ENCODE measurements at places on chromosomes 4 and X.

DNA sequence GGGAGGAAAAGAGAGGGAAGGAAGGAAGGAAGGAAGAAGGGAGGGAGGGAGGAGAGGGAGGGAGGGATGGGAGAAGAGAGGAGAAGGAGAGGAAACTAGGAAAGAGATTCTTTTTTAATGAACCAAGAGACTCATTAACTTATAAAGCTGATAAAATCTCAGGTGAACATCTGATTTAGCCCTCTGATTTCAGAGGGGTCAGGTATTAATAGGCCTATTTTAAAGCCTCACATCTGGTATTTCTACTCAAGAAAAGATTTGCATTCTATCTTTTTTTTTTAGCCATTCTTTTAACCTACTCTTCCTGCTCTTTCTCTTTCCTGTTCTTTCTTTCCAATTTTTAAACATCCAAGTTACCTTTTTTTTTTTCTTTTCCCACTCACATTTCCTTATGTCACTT is 103.3 kb upstream of the CPEB2 start:
- DNase-seq = no peak

DNA sequence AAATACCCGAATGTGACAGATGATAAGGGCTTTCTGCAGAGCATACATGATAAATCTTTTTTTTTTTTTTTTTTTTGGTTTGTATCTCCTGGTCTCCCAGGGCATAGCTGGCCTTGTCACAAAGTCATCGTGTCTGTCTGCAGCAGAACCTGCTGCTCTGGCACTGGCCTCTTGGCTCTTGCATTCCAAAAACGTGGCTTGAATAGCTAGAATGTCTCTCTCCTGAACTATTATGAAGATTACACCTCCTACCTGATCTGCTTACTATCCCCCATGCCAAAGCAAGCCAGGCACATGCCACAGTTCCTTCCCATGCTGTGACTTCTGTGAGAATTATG is 50.4 kb upstream of the SCRG1 start:
- no peak for DNase-seq

- DNase-seq = no peak
These were observed 695 bp downstream of the MTM1 start for GRCh38 chrX:150569155-150569477.

GRCh38 chr4:40547789-40548132 is 81.9 kb downstream of the RBM47 start:
- no peak for DNase-seq

DNA sequence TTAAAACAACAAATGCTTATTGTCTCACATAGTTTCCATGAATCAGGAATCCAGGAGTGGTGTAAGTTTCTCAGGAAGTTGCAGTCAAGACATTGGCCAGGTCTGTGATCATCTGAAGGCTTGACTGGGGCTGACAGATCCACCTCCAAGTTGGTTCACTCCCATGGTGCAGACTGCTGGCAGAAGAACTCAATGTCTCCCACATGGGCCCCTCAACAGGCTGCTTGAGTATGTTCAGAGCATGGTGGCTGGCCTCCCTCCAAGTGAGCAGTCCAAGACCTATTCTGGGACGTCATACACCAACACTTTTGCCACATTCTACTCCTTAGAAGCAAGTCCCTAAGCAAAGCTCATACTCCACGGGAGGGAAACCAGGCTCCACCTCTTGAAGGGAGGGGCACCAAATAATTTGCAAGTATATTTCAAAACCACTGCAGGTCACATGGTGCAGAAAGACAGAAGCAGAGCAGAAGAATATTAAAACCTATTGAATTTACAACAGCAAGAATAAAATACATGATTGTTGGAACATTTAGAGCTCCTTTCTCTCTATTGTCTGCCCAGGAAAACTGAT is 35.3 kb downstream of the LGI2 start:
- no peak for DNase-seq

DNA sequence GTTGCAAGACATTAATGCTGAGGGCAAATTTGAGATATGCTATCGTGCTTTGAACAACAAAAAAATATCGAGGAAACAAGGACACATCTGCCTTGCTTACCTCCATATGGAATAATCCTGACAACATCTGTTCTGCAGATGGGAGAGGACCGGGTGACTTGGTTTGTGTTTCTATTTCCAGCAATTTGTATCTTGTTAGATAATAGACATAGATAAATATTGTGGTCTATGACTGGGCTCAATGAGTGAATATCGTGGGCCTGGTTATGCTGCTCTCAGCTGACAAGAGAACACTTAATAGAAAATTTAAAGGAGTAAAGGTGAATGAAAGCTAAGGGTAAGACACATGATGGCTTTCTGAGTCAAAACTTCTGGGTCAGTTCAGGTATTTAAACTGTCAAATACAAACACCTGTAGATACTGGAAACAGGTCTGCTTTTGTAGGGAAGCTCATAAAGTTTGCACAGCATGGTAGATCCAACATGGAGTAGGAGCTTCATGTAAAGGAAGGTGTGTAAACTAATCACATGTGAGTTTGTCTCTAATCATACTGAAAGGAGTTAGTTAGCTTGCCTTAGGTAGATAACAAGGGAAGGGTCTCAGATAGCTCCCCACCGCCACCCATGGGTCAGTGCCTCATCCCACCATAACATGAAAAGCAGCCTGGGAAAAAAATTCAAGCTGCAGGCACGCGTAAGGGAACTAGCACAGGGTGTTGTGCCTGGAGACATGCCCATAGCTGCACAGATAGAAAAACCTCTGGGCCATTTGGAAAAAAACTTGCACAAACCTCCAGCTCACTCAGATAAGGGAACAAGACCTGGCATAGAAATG is 904.1 kb upstream of the EPHA5 start:
- DNase-seq = no peak

- no peak for DNase-seq
These were observed 62.9 kb downstream of the LRP2BP start for GRCh38 chr4:185332575-185333464.

DNA sequence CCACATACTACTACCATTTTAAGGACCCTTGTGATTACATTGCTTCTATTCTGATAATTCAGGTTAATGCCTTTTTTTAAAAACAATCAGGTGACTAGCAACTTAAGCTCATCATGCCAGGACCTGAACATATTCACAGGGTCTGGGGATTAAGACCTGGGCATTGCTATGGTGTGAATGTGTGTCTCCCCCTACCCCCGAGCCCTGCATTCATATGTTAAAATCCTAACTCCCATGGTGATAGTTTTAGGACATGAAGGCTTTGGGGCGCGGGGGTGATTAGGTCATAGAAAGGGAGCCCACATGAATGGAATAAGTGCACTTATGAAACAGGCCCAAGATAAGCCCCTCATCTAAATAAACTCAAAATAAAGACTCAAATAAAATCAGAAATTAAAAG is 734.4 kb upstream of the PABPC4L start:
- no peak for DNase-seq

DNA sequence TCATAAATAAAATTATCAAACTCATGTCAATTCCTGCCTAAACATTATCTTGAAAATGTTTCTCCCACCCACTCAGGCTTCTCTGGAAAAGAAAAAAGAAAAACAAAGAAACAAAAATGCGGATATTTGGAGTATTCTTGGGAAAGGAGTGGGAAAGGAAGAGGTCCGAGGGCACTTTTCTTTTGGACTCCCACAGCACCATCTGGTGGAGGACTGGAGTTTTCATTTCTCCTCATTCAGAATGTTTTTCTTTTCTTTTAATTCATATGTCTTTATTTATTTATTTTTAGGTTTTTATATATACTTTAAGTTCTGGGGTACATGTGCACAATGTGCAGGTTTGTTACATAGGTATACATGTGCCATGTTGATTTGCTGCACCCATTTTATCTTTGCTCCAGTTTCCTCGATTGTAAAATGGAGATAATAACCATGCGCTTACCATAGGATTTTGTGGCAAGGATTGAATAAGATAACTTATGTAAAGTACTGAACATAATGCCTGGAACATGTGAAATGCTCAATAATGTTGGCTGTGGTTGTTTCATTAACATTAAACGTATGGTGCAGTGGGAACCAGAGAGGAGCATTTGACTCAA is 8.0 kb upstream of the KCNE5 start:
- no peak for DNase-seq

DNA sequence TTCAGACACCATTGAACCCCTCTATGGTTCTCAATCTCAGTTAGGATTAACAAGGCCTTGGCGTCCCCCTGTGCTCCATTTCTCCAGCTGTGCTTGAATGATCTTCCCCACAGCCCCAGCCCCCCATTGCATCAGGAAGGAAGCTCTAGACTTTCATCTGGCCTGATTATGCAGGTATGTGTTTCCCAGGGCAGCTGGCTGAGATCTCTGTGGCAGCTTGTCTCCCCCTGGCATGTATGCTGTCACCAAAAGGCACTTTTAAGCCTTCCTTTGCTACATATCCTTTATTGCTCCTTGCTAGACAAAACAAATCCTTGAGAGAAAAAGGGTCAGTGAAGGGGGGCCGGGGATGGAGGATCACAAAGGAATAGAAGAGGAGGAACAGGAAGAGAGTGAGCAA is 1056.0 kb upstream of the SLIT2 start:
- no peak for DNase-seq

DNA sequence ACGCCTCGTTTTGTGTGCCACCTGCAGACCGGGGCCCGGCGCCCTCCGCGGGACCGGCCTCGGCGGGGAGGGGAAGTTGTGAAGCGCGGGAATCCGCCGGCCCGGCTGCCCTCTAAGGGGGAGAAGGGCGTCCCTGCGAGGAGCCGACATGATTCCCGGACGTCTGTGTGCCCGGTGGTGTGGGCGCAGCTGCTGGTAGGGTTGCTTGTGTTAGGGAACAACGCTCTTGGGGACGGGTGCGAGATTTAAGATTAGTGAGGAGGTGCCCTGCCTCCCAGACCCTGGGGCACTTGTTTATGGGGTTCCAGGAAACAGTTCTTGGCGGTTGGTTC is 627 bp downstream of the CDKN2AIP start:
- DNase-seq = no peak

DNA sequence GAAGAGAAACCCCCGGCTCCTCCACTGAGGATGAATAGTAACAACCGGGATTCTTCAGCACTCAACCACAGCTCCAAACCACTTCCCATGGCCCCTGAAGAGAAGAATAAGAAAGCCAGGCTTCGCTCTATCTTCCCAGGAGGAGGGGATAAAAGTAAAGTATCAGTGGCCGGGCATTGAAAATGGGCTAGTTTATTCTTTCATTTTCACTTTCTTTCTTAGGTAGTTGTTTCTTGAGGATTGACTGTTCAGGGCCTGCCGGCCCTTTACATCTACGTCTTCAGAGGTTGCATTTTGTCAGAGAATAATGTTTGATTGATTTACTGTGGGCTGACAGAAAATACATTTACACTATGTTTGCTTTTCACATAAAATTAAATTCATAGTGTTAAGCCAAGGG is 27.1 kb downstream of the PAK3 start:
- no peak for DNase-seq

- DNase-seq = no peak
These were observed 305.6 kb downstream of the DCHS2 start for GRCh38 chr4:154186035-154186434.
